Germinal center (tissue), 1 donor: ENCODE measurements at places on chromosomes 7 and 10.

- DNase-seq = no peak
Measured at GRCh38 chr7:26180792-26181198, 19.8 kb downstream of the HNRNPA2B1 start.

GRCh38 chr10:115882021-115882420 lies 391.0 kb downstream of the GFRA1 start:
- no peak for DNase-seq

GRCh38 chr10:4514445-4515108 lies 311.4 kb upstream of the AKR1E2 start:
- peak; percentile 47 for DNase-seq

GRCh38 chr7:154302380-154302779 lies 250.2 kb downstream of the DPP6 start:
- DNase-seq = no peak

DNA sequence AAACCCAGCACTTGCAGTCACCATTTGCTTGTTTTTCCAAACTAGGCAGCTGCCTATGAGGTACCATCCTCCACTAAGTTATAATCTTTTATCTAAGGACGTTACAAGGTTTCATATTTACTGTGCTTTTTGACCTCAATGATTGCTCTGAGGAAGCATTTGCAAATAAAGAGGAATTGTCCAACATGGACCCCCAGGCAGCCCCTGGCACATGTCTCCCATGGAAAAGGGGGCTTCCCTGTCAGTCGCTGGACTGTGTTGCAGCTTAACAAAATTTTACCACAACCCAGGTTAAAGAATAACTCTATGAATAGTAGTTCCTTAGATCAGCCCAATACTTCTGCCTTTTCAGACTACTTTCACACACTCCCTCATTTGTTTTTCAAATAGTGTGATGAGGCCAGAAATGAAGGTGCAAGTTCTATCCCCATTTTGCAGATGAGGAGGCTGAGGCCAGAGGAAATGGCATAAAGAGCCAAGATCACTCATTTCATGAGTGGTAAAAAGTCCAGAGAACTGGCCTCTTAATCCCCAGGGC lies 52.8 kb upstream of the ZPBP start:
- DNase-seq = no peak

DNA sequence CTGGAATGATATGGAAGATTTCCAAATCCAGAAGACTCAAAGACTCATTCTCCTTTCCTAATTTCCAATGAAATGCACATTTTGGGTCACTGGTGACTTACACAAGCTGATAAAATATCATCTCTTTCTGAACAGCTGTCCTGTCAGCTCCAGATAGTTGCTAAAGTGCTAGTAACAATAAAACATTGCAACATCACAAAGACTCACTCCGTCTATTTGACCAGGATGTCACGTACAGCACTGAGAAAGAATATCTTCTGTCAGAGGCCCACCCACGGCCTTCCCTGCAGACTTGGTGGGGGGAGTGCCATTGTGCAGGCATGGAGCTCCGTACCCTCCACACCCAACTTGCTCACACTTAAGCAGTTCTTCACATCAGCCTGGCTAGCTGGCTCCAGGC lies 78.9 kb upstream of the EGR2 start:
- DNase-seq = no peak

- no peak for DNase-seq
Measured at GRCh38 chr7:12683678-12684585, 3.5 kb upstream of the ARL4A start.

DNA sequence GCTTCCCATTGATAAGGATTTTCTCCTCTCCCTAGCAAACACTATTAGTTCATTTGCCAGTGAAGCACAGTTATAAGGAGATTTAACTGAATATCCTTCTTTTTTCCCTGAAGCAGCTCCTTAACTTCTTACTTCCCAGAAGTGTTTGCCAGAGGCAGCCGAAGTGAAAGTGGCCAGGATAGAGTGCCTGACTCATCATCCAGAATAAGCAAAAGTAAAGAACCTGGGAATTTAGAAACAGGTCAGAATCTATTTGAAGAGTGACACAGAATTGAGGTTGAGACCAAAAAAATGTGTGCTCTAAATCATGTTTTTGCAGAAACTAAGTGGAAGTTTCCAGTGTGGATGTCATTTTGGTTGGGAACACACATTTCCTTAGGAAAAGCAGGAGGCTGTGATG lies 249.6 kb upstream of the VWC2 start:
- DNase-seq = no peak

DNA sequence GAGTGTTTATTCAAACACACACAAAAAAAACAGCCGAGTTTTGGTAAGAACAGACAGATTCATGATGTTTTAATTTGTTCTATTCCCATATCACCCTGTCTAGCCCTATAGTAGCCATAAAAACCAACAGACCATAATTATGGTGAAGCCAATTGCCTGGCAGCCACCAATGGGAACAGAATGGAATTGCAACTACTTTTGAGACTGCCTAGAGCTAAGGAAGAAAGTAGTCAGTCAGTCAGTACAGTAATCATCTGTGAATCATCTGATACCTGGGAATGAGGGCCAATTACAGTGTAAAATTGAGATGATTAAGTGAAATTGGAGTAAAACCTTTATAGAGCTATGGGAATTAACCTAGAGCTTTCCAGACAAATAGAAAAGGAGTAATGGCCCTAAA lies 952.7 kb upstream of the KCND2 start:
- DNase-seq = no peak

GRCh38 chr10:34413756-34414587 lies 401.1 kb downstream of the PARD3 start:
- no peak for DNase-seq

- no peak for DNase-seq
Measured at GRCh38 chr10:1631282-1631681, 106.0 kb downstream of the ADARB2 start.

DNA sequence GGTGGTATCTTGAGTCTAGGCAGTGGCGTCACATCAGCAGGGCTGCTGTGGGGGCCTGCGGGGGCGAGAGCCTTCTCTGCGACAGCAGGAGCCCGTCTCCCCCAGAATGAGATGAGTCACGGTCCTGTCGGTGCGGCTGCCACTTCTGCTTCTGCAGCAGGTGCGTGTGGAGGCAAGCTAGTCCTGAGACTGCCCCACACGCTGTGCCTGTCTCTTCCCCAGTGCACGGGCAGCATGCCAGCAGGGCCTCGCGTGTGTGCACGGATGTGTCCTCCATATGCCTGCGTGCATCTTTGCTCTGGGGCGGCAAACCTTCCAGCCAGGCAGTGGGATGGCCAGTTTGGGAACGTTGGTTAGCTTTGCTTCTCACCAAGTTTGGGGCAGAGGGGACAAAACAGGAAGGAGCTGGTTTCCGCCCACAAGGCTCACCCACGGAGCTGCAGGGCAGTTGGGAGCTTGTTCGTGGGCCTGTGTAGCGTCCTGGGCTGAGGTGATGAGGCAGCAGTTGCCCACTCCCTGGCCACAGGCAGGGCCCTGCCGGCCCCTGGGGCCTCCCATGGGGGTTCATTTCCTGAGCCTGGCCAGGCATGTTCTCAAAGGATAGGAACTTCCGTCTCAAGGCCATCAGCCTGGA lies 60.8 kb upstream of the PPIF start:
- DNase-seq = peak; percentile 90

- DNase-seq = no peak
Measured at GRCh38 chr7:74572301-74572979, 85.1 kb upstream of the GTF2I start.
